ENCODE measurements at places on chromosomes 2 and 18.
A peak's percentile ranks its signal among the peaks of the same experiment; 100 is the strongest.

DNA sequence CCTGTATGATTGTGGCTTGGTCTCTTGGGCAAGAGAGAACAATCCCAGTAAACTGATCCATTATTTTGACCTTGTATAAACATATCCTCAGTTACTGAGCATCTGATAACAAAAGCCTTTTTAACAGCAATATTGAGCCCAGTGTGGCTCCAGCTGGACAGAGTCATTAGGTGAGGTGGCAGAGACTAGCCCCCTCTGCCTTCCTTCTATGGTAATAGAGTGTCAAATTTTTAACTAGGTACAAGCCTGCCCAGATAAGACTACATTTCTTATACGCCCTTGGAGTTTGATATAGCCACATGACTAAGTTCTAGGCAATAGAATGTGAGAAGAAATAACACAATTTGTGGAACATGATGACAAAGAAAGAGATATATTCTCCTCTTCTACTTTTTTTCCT, 56.2 kb downstream of the HNMT start:
- no peak for DNase-seq

DNA sequence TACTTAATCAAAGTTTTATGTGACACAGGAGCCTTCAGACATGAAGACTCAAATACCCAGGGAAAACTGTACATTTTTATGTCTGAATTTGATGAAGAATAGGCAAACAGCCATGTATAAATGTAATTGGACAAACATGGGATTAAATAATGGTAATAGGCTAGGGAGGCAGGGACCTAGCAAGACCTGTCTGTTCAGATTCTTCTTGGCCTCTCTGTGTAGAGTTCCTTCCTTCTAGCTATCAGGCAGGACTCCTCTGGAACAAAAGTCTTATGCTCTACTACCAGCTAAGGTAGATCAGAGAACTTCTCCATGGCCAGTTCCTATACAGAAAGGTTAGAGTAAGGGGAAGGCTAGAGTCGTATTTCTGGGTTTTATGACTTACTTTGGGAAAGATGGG, 9.5 kb upstream of the PARD3B start:
- no peak for DNase-seq

GRCh38 chr18:54532222-54532621, 58.8 kb upstream of the DYNAP start:
- no peak for DNase-seq

DNA sequence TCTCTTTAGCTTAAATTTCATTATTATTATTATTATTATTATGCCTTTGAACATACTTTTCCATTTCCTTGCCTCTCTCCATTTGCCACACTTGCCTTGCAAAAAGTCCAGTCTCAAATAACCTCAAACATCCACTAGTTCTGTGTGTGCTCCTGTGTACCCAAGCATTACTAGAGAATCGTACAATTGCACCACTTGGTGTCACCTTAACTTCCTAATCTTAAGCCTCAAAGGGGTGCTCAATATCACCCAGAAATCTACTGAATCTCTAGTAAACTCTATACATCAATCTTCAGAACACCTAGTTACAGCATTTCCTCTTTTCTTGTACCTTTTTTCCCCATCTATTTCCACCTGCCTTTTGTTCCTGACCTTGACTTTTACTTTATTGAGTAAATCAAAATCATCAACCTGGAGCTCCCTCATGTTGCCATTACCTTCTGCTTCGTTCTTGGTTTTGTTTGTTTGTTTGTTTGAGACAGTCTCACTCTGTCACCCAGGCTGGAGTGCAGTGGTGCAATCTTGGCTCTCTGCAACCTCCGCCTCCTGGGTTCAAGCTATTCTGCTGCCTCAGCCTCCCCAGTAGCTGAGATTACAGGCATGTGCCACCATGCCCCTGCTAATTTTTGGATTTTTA, 12.5 kb upstream of the SOS1 start:
- DNase-seq: no peak

DNA sequence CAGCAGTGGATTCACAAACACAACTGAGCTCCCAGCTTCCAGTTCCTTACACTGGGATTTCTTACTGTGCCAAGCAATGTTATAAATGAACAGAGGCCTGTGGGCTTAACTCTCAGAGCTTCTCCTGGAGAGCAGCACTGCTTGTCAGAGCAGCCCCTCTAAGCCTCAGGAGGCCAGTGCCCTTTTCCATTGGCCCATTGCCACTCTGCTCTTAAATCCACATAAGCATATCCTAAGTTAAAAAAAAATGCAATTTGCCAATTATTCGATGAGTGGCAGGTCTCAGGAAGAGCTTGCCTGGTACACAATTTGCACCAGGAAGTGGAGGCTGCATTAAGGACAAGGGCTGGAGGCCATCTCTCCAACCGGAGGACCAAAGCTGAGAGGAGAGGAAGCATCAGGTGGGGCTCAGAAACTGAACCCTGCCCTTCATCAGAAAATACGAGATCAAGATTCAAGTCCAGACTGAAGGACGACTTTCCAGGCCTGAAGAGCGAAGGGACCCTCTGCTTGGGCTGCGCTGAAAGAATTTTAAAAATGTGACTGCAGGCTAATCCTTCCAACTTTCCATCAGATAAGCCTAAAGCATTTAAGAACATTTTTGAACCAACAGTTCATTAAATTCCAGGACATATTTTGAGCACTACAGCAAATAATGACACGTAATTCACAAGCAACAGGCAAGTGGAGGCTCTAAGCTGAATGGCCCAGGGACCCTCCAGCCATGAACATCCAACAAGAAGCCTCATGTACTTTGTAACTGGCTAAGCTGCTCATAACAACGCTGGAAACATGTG, 28.4 kb upstream of the PXDN start:
- DNase-seq: no peak

GRCh38 chr2:233850745-233851144, 3.6 kb downstream of the HJURP start:
- DNase-seq: no peak

- DNase-seq: no peak
Measured at GRCh38 chr2:71811726-71812125, 335.9 kb downstream of the CYP26B1 start.

DNA sequence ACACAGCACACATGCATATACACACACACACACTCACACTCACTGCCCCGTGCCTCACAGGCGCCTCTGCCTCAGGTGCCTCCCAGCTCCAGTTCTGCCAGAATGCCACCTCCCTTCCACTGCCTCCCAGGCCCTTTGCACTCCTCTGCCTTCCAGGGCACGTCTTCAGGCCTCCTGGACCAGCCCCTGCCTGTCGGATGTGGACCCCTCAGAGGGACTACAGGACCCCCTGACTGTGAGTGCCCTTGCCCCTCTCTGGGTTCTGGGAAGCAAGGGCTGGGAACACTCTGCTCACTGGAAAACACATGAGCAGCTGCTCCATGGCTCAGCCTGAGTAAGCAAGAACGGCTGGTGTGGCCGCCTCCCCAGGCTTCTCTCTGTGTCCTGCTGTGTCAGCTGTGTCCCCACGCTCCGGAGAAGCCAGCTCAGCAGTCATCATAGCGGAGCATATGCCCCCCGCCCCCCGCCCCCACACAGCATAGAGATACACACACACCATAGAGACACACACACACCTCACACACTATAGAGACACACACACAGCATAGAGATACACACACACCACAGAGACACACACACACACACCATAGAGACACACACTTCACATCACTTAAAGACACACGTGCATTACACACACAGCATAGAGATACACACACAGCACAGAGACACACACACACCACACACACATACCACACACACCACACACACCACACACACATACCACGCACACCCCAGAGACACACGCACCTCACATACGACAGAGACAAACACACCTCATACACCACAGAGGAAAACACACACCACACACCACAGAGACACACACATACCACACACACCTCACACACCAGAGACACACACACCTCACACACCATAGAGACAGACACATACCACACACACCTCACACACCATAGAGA, 271.3 kb downstream of the CYRIA start:
- peak; percentile 14 for DNase-seq

GRCh38 chr2:32865399-32866068, 81.2 kb upstream of the LTBP1 start:
- no peak for DNase-seq

- peak; percentile 61 for DNase-seq
Measured at GRCh38 chr18:58493516-58494253, 135.2 kb downstream of the ALPK2 start.

- no peak for DNase-seq
Measured at GRCh38 chr2:241091734-241092445, 10.2 kb downstream of the MTERF4 start.

GRCh38 chr2:11344956-11345677, 681 bp upstream of the ROCK2 start:
- DNase-seq: no peak

GRCh38 chr18:37565101-37565976, at the start of gene CELF4:
TSS of gene CELF4 (minus strand) at chr18:37565798.
- DNase-seq: peak; percentile 77

DNA sequence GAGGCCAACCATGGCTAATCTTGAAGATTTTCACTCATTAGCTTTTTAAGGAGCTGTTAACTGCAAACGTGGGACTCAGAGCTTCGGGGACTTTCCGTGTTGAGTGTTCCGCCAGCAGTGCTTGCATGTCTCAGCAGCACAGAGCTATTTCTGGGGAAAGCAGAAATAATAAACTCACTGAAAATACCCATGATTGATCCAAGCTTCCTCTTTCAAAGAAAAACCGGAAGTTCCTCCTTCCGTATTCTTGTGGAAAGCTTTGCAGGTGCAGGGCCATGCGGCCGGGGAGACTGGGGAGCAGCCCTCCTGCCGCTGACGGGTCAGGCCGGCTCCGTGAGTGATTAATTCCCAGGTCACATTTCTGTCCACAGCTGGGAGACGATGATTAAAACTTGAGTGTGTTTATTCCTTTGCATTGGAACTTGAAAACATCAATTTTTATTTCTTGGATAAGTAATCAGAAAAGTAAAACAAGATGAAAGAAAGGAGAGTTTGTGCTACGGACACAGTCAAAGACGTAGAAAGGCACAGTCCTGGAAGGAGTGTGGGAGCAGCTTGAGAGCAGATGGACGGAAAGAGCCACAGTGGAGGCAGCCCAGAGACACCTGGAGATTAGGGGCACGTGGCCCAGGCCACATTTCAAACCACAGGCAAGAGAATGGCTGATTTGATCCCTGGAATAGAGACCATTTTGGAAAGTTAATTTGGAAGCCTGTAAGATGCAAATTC, 54.2 kb upstream of the CTDP1 start:
- no peak for DNase-seq

GRCh38 chr2:11500702-11501303, 33.0 kb upstream of the GREB1 start:
- no peak for DNase-seq

- DNase-seq: no peak
Measured at GRCh38 chr2:45706033-45706432, 54.6 kb downstream of the PRKCE start.

DNA sequence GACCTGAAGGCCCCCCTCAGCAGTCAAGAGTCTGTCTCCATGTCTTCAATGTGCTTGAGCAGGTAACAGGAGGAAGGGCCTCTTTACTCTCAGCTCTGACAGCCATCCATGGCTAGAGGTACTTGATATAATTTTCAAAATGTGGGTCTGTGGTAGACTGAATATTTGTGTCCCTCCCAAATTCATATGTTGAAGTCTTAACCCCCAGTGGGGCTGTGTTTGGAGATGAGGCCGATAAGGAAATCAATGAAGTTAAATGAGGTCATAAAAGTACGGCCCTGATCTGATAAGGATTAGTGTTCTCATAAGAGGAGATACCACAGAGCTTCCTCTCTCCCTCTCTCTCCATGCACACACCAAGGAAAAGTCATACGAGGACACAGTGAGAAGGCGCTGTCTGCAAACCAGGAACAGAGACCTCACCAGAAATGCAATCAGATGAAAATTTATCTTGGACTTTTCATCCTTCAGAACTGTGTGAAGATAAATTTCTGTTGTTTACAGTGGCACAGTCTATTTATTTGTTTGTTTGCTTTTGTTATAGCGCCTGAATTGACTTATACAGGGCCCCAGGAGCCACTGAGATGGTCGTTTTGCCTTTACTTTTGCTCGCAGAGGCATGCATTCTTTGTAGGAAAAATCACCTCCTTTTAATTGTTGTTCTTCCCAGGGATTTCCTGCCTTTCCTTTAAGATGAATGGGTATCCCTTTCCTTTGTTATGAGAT, 274.8 kb upstream of the TRIB2 start:
- DNase-seq: no peak

DNA sequence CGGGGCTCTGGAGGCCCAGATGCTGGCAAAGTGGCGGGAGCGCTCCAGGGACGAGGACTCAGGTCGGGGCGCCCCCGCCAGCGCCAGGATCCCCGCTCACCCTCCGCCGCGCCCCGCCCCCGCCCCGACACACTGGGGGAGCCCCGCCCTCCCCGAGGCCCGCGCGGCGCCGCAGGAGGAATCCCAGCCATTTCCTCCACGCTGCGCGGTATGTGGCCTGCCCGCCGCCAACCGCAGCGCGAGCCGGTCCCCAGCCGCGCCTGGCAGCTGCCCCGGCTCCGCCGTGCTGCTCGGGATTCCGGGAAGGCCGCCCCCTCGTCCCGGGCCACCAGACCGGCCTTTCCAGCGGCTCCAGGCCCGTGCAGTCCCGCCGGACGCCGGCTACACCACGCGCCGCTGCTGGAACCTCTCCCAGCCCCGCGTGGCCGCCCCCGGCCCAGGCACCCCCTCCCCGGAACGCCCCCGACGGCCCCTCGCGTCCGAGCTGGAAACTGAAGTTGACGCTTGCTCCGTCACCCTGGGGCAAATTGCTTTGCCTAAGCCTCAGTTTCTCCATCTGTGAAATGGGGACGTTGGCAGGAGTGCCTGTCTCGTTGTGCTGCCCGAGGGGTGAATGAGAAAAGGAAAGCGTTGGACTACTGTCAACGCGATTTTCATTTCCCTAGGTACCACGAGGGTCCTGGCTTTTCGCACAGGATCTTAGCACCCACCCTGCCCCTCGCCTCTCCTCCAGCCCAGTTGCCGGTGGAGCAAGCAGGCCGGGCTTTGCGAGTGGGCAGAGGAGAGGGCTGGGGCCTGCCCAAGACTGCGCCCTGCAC, 53.6 kb downstream of the PKDCC start:
- no peak for DNase-seq

- no peak for DNase-seq
Measured at GRCh38 chr18:3094338-3094684, 81.4 kb upstream of the LPIN2 start.

DNA sequence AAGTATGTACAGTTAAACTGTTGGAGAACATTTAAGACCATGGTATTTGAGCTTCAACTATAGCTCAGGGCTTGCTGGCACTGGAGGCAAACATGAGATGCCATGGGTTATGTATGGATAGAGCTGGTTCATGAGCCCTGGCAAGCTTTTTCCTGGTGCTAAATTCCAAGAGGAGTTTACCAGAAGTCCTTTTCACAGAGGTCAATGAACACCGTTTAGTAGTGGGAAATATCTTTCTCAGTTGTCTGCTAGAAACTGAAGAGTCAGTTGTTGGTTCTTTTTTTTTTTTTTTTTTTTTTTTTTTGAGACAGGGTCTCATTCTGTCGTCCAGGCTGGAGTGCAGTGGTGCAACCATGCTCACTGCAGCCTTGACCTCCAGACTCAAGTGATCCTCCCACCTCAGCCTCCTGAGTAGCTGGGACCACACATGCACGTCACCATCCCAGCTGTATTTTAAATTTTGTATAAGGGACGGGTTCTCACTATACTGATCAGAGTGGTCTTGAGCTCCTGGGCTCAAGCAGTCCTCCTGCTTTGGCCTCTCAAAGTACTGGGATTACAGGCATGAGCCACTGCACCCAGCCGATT, 1.3 kb downstream of the KHK start:
- no peak for DNase-seq

- DNase-seq: peak; percentile 16
Measured at GRCh38 chr2:227163485-227163997, 464 bp downstream of the COL4A4 start.

All from NCI-H524 (cell line).